ENCODE measurements at places on chromosomes 2 and 18.

GRCh38 chr2:3261511-3261910 is 116.1 kb downstream of the EIPR1 start:
- DNase-seq = no peak

- DNase-seq = no peak
Measured at GRCh38 chr2:222315443-222316121, 16.8 kb upstream of the PAX3 start.

GRCh38 chr18:51157215-51157614 is 40.3 kb downstream of the MEX3C start:
- no peak for DNase-seq

GRCh38 chr2:65407240-65407639 is 25.2 kb downstream of the SPRED2 start:
- no peak for DNase-seq

- DNase-seq = no peak
Measured at GRCh38 chr18:68103561-68103960, 587.0 kb upstream of the DSEL start.

DNA sequence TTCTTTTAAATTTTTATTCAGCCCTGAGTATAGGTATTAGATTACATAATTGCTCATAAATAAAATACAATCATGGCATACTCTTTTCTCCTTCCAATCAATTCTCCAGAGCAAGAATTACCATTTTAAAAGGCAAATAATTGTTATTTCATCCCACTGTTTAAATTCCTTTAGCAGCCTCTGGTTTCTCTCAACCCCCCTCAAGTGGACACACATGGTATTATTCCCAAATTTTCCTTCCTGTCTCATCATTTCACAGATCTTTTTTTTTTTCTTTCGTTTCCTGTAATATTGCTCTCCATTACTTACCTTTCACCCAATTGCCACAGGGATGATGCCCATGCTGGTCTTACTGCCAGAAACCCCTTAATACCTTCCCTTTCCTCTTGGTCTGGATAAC is 385.2 kb downstream of the RIT2 start:
- no peak for DNase-seq

DNA sequence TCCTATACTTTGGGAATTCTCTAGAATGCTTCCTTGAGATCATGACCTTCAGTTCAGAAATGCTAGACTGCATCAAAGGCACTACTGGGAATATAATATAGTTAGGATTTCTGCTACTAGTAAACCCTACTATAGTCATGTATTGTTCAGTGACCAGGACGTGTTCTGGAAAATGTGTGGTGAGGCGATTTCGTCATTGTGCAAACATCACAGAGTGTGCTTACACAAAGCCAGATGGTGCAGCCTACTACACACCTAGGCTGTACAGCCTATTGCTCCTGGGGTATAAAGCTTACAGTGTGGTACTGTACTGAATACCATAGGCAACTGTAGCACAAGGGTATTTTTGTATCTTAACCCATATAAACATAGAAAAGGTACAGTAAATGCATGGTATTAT is 13.0 kb downstream of the CXCR4 start:
- DNase-seq = no peak

All from HFFc6 (cell line).